ENCODE measurements at places on chromosomes 5 and 9. TPM values are rescaled to one million over a fixed set of nuclear protein-coding genes. Genes with fewer than 3 reads are reported as not detected.

Gene SPATA6L
- 0.43 TPM for total RNA-seq

Gene PPP3R2
- not detected for total RNA-seq

Gene TSTD2
- 17.6 TPM for total RNA-seq

Gene FBP1
- total RNA-seq = not detected

Gene PCDH12
- total RNA-seq = 0.14 TPM

Data from smooth muscle cell of bladder (primary cell).